Activated CD4-positive, alpha-beta T cell treated with anti-CD3 and anti-CD28 coated beads, Interleukin-2, Interleukin-6, amounts not matched to agents 100 ng/mL and 50 ng/mL, durations not matched to agents 16 hours and 8 hours (primary cell): ENCODE measurements at places on chromosomes 5 and 9.
A peak's percentile ranks its signal among the peaks of the same experiment; 100 is the strongest.

GRCh38 chr9:83198371-83198770, 135.4 kb upstream of the RASEF start:
- DNase-seq = no peak

DNA sequence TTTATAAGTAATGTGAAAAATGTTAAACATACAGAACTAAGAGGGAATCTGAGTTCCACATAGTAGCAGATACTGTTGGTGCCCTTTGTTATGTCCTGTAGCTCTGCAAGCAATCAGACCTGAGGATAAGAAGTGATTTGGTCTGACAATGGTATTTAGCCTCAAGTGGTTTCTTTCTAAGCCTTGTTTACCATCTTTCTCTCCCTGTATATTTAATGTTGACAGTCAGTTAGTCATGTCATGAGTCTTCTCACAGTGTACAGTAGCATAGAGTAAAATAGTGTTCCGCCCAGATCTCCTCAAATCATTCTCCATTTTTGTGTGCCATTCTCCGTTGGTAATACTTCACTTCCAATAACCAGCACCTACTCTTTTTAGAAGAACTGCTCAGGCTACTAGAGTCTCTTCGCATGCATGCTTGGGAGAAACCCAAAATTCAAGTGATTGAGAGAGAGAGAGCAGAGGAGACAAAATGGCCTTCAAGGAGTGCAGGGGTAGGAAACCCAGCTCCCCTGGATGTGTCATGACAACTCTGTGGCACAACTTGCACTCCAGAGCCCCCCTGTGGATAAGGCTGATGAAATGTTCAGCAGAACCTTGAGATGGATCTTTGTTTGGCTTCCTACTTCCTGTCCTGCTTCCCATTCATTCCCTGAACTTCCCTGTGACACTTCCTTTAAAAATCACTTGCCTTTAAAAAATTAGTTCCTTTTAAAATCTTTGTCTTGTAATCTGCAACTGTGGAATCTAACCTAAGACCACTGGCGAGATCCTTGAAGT, 129.2 kb upstream of the FST start:
- DNase-seq = no peak

- DNase-seq = no peak
Observed at GRCh38 chr9:116716438-116716837, 29.3 kb downstream of the TRIM32 start.

DNA sequence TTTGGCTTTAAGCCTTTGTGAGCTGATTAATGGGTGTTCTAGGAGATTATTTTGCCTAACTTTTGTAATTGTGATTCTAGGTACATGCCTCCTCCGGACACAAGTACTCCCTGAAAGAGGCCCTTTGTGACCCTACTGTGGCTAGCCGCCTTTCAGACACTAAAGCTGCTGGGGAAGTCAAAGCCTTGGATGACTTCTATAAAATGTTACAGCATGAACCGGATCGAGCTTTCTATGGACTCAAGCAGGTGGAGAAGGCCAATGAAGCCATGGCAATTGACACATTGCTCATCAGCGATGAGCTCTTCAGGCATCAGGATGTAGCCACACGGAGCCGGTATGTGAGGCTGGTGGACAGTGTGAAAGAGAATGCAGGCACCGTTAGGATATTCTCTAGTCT, 13.6 kb downstream of the ITGA1 start:
- no peak for DNase-seq

DNA sequence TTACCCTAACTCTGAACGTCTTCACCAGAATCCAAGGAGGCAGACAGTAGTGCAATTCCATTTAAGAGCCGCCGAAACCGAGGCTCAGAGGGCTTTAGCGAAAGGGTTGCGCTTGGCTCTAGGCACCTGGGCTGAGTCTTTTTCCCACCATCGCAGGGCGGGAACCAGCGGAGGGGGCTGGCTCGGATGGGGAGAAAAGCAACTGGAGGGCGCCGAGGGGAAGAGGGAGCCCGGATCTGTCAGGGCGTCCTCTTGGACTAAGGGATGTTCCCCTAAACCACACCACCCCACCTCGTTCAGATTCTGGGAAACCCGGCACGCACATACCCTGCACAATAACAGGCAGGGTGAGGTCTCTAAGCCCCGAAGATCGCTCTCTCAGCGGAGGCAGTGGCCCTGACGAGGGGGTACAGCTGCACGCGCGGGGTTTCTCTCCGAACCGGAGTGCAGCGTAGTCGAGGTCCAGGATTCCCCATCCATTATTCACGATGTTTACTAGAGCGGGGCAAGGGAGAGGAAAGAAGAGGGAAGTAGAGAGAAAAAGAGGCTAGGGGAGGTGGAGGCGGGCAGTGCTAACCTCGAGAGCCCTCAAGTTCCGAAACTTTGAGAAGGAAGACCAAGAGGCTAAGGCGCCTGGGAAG, 1.3 kb upstream of the POU4F3 start:
- no peak for DNase-seq

GRCh38 chr9:134423749-134424148, 97.5 kb downstream of the RXRA start:
- no peak for DNase-seq

DNA sequence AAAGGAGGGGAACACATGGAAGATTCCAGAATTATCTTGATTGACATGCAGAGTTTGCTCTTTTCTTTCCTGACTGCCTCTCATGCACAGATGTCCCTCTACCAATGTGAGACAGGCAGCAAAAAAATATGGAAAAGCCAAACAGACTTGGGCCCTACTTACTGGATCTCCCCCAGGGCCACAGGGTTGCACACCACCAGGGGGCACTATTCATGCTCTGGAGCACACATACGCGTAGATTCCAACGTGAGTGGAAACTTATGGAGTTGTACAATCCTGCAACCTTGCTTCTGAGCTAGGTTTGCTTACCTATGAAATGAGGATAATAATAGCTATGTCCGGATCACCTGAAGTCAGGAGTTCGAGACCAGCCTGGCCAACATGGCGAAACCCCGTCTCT, 319.5 kb downstream of the ARHGEF28 start:
- DNase-seq = peak; percentile 30

DNA sequence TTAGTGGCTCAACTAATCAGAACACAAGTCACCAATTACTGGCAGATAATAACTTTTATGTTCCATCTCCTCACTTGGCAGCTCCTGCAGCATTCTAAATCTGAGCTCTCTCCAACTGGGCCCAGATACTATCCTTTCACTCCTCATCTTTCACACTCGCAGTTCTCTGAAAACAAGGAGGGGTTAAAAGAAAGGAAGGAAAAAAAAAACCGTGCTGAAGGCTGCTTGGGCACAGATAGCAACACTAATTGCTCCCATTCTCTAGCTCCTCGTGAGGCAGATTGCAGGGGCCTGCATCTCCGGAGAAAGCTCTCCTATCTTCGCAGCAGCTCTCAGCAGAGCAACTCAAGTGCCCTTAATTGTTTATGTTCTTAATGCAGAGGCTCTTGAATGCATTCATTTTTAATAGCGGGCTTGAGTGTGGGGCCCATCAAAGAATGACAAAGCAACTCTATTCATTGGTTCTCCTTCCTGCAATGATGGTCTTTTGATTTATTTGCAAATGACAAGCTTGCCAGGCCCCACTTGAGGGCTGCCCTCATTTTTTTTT, 23.9 kb downstream of the TLE1 start:
- DNase-seq = no peak

DNA sequence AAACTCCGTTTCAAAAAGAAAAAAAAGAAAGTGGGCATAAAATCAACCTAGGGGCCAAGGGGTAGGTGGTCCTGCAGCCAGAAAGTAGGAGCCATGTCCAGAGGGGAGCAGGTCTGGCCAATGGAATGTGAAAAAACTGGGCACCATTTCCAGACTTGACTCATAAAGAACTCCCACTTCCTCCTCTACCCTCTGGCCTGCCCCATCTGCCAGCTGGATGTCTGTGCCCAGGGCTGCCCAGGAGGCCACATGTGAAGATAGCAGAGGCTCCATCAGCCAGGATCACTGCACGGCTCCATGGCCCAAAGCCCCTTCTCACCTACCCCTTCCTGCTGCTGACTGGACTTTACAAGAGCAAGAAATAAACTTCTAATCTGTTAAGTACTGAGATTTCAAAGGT, 42.1 kb upstream of the EEIG1 start:
- no peak for DNase-seq

DNA sequence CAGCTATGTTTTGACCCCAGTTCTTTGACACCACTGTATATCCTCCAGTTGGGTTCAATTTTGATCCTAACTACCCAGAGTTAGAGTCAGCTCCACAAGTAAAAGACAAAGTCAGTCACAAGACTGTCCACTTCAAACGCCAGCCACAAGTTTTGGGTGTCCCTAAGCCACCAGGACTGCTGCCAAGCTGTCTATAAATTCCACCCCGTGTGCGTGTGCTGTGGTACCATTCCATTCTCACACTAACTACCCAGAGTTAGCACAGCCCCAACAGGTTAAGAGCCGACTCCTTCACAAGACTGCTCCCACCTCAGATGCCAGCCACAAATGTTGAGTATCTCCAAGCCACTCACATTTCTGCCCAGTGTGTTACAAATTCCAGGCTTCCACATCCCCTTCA, 56.7 kb downstream of the APC start:
- DNase-seq = no peak

DNA sequence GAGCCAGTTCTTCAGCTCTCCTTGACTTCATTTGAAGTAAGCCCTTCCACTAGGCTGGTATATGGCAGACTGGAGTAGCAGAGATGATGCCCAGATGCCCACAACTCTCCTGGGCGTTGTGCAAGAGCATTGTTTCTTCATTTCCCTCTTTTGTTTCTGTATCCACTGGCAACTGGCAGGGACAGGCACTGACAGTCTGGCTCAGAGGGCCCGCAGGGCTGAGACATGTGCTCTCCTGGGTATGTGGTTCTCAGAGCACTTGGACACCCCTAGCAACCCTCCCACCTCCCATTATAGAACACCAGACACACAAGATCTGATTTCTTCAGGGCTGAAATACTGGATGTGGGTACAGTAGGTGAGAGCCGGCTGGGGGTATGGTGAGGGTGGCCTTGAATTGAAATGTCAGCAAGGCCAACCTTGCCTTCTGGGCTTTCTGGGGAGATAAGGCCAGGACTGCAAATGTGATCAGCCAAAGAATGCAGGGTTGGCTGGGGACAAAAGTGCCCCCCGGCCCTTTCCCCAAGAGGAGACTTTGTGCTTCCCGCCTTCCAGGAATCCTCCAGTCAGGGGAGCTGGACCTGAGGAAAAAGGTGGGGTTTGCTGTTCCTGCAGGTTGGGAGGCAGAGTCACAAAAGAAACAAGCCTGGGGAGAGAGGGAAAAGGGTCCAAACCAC, 28.6 kb upstream of the CTNNA1 start:
- DNase-seq = no peak

DNA sequence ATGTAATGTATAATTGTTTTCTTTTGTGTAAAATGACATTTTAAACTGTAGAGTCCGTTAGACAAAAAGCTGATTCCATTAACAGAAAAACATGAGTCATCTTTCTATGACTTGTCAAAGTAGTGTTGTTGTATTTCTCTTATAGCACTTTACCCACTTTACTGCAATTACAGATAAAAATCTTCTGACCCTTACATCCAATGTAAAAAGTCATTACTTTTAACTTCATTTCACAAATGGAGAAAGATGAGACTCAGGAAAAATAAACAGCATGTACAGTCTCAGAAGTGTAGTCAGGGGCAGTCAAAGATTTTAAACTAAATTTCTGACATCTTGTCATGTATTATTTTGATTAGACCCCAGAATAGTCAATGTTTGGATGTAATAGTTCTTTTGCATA, 146.6 kb downstream of the CTNND2 start:
- DNase-seq = no peak

- peak; percentile 5 for DNase-seq
Observed at GRCh38 chr5:103428923-103429322, 133.7 kb downstream of the NUDT12 start.

DNA sequence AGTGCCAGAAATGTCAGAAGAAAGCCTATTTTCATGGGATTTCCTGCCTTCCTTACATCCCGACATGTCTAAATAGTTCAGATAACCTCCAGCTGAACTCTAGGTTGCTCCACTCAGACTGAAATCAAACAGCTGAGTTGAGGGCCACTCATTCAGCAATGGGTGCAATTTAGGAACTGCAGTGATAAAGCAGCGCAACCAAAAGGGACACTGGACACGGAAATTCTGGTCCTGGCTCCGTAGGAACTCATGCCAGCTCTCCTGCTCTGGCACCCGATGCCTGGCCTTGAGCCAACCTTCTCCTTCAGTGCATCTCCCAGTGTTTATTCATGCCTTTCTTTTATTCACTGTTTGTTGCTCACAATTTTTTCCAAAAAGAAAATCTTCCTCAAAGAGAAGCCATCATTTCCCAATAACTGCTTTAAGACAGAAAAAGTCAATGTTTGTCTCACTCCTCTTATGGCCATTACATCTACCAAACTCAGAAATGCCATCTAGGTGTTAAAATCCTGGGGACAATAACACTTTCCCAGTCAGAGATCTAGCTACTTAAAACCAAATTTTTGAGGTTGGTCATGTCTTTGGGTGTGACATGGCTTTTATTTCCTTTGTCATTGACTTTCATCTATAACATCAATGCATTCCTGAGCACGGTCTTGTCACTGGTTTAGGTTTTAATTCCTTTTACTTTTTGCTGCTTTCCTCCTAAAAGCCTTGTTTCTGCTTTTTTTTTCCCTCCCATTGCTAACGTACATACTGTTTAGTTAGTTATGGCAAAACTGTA, 126.9 kb downstream of the PDE4D start:
- no peak for DNase-seq

DNA sequence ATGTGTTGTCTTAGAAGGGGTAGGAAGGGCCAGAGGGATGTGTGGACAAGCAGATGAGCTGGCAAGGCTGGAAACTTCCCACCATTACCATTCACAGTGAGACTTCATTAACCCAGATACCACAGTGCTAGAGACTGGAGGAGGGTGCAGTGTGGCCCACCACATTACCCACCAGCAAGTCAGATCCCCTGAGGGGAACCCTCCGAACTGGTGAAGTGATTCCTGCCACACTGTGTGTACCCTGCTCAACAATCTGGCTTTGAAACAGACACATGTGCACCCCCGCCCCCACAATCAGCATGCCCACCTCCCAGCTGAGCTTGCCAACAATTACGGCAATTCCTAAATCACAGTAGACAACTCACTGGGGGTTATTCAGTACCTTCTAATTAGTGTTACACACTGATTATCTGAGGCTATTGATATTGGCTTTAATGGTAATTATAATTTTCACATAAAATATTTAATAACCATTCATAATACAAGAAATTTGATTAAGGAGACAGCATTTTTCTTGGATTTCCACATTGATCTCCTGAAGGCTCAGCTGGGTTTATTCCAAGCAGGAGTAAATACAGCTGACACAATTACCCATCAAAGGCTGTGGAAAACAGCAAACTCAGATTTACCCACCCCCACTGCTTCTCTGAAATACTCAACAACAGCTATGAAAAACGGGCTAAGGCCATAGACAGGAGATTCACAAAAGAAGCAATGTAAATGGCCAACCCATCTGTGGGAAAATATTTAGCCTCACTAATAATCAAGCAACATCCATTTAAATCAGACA, 169.3 kb upstream of the FSTL4 start:
- no peak for DNase-seq

- no peak for DNase-seq
Observed at GRCh38 chr5:151811593-151812321, 40.0 kb downstream of the G3BP1 start.

DNA sequence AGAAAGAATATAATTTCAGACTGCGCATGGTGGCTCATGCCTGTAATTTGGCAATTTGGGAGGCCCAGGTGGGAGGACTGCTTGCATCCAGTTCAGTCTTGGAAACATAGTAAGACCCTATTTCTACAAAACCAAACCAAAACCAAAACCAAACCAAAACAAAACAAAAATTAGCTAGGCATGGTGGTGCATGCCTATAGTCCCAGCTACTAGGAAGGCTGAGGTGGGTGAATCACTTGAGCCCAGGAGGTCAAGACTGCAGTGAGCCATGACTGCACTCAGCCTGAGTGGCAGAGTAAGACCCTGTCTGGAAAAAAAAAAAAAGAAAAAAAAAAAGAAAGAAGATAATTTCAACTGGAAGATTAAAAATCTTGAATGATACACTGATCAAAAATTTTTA, 137.0 kb upstream of the ACOT12 start:
- DNase-seq = no peak
